ENCODE measurements at places on chromosomes 6 and 20.

GRCh38 chr6:2748183-2748582 is 2.5 kb downstream of the MYLK4 start:
- DNase-seq, result no peak

GRCh38 chr20:14232650-14233049 is 104.8 kb downstream of the FLRT3 start:
- no peak for DNase-seq

GRCh38 chr20:38830356-38830755 is 24.9 kb downstream of the PPP1R16B start:
- no peak for DNase-seq

DNA sequence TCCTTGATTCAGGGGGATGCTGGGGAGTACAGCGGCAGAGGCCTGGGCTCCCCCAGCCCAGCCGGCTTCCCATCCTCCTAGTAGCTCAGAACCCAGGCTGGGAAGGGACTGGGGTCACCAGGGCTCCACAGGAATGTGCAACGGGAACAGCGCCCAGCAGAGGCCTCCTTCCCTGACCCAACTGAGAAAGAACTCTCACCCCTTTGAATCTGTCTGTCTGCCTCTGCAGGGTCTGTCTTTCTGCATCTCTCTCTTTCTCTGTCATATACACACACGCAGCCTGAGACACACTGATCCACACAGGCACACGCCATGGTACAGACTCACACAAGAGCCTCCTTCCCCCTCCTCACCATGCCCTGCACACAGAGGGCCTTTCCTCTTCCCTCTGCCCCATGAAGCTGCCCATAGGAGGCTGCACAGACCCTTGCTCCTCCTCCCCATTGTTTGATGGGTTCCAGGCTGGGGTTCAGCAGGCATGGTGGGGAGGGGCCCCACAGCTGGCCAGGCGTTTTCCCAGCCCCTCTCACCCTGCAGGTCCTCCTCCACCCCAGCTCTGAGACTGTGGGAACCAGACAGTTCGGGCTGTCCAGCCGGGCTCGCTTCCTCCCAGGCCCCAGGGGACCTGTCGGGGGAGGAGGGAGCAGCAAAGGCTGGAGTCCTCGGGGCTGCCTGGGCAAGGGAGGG is 2.8 kb downstream of the FOXS1 start:
- DNase-seq, result peak; percentile 79

- no peak for DNase-seq
Measured at GRCh38 chr6:12245763-12246718, 44.1 kb upstream of the EDN1 start.

GRCh38 chr6:34189806-34190503 is 44.1 kb upstream of the GRM4 start:
- DNase-seq, result peak; percentile 1

DNA sequence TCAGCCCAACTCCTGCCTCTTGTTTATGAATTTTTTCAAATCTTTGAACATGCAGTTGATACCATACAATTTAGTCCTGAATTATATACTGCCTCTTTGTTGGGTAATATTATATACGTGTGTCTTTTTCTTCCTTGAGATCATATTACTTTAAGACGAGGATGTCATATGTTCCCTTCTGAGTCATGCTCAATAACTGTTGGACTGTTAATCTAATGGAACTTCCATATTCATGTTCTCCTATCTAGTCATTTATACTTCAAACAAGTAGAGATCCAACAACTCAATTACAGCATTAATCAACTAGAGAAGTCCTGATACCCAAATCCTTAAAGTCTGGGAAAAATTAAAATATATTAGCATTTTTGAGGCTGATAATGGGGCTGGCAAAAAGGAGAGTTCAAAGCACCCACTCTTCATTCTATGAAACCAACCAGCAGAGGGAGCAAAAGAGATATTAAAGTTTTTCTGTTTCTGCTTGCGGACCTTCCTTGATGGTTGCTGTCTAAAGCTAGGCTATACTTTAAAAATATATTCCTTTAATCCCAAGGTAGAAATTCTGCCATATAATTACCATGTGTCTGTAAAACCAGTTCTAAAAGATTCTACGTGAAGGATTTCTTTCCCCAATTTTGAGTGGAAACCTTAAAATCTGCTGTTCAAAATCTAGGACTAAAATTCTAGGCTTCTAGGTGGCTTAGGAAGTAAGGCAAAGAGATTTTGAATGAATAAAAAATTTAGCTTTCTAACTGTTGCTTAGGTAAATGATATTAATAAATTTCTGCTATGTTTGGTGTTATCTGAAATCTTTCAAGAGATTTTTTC is 498.9 kb downstream of the BCKDHB start:
- DNase-seq, result no peak

- DNase-seq, result peak; percentile 52
Measured at GRCh38 chr20:44959638-44960102, 527 bp downstream of the TOMM34 start.

GRCh38 chr6:30974490-30975252 is 8.8 kb upstream of the MUC21 start:
- DNase-seq, result no peak

GRCh38 chr20:62353289-62354030 is 13.7 kb downstream of the LAMA5 start:
- DNase-seq, result no peak

DNA sequence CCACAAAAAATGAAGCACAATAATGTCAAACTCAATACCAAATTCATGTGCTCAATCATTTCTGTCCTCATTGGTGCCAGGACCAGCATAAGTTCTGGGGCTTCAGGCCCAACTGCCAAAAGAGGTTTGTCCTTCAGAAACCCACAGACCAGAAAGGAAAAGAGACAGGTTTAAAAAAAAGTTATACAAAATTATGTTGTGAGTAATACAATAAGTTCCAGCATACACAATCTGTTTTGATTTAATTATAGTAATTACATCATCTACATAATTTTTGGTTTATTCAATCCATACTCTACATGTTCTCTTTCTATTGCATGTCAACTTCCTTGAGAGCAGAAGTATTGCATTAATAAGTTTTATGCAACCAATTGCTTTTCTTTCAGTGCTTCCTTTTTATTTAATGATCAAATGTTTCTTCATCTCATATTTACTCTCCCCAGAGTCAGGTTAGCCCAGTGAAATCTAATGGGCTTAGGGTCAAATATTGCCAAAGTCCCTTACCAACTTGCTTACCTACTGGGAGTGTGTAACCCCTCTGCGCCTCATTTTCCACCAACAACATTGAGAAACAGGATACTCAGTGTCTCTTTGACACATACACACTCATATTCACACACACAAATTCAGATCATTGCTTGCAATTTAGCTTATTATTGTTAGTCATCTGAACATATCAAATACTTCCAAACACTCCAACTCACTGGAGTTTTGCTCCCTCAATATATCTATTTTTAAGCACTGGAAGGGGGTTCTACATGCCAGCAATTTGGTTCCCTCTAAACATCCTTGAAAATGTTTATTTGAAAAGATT is 424.4 kb upstream of the MARCKS start:
- no peak for DNase-seq

DNA sequence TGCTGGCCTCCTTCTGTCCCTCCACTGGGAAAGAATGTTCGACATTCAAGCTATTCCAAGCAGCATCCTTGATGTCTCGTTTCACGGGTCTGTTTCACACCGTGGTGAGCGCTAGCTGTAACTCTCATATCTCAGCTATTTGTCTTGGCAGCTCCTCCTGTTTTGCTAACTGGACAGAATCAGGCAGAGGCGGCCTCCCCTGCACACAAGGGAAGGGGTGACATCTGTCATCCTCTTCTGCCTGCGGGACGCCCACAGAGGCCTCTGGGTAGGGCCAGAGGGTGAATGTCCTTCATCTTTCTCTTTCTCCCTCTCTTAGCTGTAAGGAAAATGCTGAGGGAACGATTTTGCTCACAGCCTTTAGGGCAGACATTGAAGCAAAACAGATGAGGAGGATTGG is 232.8 kb upstream of the GMDS start:
- DNase-seq, result no peak

DNA sequence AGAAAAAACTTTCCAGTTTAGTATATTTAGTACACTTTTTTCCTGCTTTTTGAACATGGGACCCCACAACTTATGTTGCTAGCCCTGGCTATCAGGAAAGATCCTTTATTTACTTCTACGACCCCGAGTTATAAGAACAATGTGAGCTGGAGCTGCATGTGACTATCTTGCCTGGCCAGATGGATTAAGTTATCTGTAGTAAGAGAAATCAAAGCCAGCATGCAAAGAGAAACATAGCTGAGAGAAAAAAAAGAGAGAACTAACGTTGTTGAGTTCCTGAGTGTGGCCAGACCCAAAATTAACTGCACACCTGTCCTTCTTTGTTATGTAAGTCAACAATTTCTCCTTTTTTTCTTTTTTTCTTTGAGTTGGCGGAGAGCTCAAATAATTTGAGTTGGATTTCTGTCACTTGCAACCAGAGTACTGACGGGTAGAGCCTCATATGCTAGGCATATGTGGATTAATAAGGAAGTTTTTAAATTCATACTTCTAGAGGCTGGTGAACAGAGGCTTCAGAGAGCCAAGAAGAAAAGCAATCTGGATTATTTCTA is 219.5 kb downstream of the HACE1 start:
- DNase-seq, result no peak

GRCh38 chr6:84663866-84664265 is 100.5 kb downstream of the TBX18 start:
- no peak for DNase-seq

DNA sequence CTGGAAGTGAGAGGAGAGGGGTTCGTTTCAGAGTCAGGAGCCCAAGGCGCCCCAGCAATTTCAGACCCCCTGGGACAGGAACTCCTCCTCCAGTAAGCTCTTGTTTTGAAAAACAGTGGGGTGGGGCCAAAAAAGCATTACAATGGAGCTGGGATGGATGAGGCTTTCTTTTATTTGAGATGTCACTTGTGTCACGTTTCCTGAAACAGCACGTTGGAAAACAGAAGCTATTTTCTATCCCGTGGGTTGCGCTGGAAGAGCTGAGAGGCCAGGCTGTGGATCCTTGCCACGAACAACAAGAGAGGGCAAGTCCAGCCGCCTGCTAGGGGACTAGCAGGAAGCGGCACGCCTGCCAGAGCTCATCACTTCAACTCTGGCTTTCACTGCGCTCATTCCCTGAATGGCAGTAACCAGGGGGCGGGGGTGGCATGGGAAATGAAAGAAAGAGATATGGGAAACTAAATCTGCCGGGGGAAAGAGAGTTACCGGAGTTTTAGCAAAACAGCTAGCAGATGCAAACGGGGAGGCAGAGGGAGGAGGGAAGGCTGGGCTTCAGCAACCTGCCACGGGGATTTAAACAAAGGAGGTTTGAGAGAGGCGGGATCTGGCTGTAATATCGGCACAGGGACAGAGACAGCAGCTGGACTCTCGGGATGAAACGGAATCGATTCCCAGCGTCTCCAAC is 34.6 kb downstream of the GCNT2 start:
- peak; percentile 20 for DNase-seq

- DNase-seq, result no peak
Measured at GRCh38 chr6:129679758-129680157, 30.2 kb downstream of the ARHGAP18 start.

DNA sequence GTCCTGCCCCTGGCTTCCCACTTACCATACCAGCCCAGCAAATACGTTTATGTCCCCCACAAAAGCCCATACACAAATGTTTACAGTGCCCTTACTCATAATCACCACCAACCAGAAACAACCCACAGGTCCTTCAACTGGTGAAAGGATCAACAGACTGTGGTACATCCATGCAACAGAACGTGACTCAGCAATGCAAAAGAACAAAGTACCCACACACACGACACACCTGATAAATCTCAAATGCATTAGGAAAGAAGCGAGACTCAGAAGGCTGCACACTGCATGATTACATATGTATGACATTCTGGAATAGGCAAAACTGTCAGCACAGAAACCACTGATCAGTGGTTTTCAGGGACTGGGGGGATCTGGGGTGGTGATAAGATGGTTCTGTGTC is 20.5 kb downstream of the NCR2 start:
- DNase-seq, result no peak

DNA sequence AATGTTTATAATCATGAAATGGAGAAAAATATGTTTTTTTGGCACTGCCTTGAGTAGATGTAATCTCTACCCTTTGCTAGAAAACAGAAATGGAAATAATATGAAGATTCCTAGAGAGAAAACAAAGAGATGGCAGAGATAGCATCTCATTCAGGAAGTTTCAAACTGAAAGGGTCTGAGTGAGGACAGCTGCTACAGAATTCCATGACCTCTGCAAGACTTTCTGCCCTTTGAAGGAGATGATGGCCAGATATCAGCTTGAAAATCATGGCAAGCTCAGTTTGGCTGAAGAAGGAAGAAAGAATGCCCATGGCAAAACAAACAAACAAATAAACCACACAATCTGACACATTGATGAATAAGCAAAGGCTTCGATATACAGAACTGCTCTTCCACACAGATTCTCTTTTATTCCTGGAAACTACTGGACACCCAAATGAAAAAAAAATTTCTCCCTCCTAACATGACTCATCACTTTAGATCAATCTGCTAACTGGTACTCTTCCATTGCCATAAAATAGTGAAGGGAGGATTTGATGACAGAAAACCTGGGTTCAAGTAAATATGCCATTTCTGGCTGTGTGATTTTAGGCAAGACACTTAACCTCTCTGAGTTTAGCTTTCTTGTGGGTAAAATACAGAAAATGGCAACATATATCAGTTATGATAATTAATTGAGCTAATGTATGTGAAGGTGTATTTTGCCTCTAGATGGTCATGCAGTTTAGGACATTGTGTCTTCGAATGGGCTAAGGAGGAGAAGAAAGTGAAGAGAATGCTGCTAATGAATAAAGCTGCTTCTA is 105.9 kb upstream of the SPACA1 start:
- DNase-seq, result no peak

GRCh38 chr6:109867009-109867969 is 110.8 kb upstream of the GPR6 start:
- DNase-seq, result no peak

DNA sequence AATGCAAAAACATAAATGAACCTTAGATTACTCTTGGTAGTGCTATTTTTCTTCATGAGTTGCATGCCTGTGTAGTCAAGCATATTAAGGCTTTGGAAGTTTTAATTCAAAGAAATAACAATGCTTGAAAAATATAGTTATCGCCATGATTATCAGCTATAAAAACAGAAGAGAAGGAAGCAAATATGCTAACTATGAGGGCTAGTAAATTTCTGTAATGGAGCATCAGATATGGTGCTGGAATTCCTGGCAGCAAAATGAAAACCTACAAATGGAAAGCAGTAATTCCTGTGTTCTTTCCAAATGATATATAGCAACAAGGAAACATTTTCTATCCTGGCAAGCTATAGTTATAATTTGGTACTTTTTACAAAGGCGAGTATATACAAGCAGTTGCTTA is 29.7 kb downstream of the DOP1A start:
- no peak for DNase-seq

All from AG08396 (cell line).